ENCODE measurements at places on chromosomes 12 and 14.

DNA sequence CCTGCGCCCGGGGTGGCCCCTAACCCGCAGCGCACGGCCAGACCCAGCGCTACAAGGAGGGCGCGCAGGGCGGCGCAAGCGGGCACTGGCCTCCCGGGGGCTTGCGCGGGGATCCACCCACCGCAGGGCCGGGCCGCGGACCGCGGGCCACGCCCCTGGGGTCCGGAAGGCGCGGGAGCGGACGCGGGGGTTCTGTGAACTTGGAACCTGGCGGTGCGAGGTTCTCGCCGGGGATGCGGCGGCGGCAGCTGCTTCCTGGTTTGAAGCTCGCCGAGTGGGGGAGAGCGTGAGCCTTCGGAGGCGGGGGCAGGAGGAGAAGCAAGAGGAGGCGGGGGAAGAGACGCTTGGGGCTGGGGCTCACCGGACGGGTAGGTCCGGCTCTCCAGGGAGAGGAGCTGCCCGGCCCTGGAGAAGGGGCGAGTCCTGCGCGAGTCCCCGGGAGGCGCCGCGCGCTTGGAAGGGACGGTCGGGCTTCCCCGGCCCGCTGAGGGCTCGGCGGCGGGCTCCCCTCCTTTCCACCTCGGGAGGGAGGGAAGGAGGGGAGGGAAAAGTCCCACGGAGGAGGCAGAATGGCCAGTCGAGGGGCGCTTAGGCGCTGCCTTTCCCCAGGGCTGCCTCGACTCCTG is at the start of gene PRKCH:
Gene PRKCH, plus strand, starts transcription at position 195 of the 626 bp plus-strand sequence. CDS start 523 bp downstream, outside the sequence.
- peak; percentile 23 for DNase-seq

- no peak for DNase-seq
Measured at GRCh38 chr14:79580906-79581305, 630.4 kb downstream of the DIO2 start.

DNA sequence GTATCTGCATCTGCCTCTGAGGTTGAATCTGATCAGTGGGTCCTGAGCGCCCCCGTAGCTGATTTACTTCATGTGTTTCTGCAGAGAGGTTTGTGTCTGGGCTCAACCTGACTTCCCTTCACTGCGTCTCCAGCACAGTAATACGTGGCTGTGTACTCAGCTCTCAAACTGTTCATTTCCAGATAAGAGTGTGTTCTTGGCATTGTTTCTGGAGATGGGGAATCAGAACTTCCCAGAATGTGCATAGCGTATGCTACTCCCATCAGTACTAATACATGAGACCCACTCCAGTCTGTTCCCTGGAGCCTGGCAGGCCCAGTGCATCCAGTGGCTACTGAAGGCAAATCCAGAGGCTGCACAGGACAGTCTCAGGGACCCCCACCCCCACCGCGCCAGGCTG is 1297.2 kb downstream of the TMEM121 start:
- no peak for DNase-seq

- no peak for DNase-seq
Measured at GRCh38 chr12:94228488-94228907, 80.1 kb downstream of the PLXNC1 start.

DNA sequence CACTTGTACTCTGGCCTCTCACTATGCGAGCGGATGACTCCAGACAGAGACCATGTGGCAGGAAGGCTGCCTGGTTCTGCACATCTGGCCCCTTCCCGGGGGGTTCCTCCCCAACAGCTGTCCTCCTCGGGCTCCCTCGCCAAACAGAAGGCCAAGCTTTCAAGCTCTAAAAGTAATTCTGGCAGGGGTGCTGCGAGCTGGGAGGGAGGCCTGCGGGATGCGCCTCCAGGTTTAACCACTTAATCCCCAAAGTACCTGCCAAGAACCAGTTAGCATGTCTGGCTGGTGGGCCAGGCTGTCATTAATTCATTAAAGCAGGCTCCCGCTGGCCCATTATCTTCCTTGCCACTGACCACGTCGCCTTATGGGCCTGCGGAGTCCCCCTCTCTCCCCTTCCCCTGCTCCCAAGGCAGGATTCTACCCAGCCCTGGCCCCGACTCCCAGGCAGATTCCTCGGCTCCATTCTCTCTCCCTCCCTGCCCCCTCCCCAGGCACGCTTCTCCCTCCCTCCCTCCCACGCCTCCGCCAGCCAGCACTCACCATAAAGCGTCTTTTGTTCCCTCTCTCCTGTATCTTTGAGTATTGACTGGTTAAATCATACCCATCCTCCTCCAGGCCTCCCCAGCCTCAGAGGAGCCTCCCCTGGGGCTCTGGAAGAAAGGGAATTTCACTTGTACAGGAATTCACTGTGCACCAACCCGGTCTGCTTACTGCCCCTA is 4.9 kb downstream of the HRK start:
- peak; percentile 46 for DNase-seq

DNA sequence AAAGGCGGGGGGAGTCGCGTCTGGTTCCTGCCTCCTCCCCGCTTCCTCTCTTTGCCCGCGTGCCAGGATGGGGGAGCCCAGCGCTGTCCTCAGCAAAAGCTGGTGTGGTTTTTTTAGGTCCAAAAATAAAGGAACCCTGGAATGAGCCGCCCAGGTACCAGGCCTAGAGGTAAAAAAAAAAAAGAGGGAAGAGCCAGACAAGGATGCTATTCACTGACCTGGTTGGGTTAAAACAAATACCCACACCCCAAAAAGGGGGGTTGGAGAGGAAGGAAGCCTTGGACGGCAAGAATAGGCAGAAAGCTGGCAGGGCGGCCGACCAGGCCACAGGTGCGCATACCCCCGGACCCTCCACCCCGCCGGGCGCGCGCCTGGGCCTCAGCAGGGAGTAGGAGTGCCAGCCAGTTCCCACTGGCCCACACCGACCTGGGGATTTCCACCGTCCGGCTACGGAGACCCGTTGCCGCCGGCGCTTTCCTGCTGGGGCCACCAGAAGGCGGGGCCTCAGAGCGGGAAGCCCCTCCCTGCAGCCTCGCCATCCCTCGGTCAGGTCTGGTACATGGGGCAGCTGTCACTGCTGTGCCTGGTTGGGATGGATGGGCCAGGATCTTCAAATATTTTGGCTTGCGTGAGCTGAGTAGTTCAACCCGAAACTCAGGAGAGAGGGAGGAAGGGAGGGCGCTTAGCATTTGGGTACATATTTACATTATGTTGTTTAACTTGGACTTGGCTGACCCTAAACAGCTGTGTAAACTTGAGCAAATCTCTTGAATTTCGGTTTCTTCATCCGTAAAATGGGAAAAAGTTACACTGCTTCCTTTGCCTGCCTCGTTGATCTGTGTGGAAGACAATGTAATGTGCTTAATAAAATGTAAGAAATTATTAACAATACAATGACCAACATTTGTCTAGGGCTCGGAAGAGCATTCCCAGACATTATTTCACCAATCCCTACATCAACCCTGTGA is 5.4 kb upstream of the IRF2BPL start:
- peak; percentile 75 for DNase-seq

DNA sequence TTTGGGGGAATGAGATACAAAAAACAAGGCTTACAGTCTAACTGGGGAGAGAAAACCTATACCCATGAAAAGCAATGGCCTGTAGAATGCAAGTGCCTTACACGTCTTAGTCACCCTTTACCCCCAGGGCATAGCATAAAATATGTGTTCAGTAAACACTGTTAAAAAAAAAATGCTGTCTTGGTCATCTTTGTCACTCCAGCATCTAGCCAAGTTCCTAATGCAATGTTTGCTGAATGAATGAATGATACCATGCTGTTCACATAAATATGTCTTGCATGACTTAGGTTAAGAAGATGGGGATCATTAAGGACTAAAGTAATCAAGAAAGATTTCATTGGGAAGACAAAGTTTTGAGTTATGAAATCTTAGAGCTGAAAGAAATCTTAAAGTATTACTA is 38.5 kb downstream of the PPP2R5E start:
- no peak for DNase-seq

- DNase-seq: no peak
Measured at GRCh38 chr14:99863059-99863458, 69.8 kb downstream of the EML1 start.

DNA sequence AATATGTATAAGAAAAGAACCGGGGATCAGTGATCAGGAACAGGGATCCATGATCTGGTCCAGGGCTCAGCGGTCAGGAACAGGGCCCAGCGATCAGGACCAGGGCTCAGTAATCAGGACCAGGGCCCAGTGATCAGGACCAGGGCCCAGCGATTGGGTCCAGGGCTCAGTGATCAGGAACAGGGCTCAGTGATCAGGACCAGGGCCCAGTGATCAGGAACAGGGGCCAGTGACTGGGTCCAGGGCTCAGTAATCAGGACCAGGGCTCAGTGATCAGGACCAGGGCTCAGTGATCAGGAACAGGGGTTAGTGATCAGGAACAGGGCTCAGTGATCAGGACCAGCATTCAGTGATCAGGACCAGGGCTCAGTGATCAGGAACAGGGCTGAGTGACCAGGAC is 56.3 kb downstream of the TMEM121 start:
- no peak for DNase-seq

DNA sequence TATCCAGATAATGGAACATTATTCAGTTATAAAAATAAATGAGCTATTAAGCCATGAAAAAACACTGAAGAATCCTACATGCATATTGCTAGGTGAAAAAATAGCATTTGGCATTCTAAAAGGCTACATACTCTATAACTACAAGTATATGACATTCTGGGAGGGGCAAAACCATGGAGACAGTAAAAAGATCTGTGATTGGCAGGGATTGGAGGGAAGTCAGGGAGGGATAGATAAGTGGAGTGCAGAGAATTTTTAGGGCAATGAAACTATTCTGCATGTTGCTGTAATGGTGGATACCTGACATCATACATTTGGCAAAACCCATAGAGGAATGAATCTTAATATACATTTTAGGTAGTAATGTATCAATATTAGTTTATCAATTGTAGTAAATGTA is 63.1 kb upstream of the SLC38A2 start:
- no peak for DNase-seq

- no peak for DNase-seq
Measured at GRCh38 chr12:124554429-124555029, 12.9 kb downstream of the NCOR2 start.

DNA sequence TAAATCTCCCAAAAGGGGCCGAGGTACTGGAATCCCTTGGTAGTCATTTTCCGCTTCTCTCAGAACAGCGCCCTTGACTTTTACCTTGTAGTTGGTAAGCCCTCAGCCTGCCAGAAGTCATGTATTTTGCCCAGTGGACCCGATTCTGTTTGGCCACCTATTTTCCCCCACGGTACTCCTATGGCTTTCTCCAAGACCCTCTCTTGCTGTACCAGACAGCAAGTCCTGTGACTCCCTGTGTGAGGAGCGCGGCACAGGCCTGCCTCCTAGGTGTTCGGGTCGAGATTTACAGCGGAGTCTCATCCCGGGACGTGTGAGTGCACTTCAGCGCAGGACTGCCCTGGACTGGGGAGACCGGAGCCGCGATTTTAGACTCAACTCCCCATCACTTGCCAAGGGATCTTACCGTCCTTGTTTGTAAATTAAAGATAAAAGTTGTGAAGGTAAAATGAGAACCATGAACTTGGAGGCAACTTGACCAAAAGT is 1.1 kb upstream of the MBD6 start:
- DNase-seq: peak; percentile 50

DNA sequence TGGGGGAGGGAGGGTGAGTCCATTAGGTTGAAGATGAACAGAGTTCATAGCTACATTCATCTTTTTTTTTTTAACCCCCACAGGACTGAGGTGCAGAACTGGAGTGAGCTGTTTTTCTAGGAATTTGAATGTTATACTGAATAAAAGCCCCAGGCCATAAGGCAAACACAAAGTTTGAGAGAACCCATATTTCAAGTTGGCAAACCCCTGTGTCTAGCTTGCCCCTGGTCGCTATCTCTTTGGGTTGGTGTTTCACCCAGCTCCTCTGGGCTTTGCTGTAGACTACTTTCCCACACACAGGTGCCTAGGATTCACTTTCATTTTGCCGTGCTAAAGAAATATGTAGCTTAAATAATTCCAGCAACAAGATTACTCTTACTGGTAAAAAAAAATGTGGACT is 5.2 kb upstream of the LMO3 start:
- no peak for DNase-seq

GRCh38 chr12:123237646-123238329 is 4.6 kb downstream of the MTRFR start:
- no peak for DNase-seq

DNA sequence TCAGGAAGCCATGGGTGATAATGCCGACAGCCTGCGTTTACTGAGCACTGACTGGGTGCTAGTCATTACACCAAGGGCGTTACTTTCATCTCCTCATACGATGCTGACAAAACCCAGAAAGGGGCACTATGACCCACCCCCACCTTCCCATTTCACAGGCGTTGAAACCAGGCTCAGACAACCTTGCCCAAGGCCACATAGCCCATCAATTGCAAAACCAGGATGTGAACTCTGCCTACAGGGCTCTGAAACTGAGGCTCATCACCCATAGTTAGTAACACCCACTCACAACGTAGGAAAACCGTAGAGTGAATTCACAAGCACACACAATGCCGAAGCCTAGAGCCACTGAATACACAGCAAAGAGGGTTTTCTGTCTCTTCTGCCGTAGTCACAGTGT is 119.9 kb downstream of the RIMBP2 start:
- no peak for DNase-seq

GRCh38 chr12:42589465-42590329 is at the start of gene PRICKLE1:
TSS of gene PRICKLE1 (minus strand) at chr12:42589746. CDS start at chr12:42472516, 117,230 bp downstream.
- DNase-seq: no peak

- DNase-seq: no peak
Measured at GRCh38 chr12:18551701-18552100, 186.1 kb downstream of the PLCZ1 start.

GRCh38 chr14:27392153-27392552 is 794.3 kb upstream of the NOVA1 start:
- DNase-seq: no peak

GRCh38 chr12:51836041-51836826 is 12.3 kb downstream of the FIGNL2 start:
- DNase-seq: no peak

DNA sequence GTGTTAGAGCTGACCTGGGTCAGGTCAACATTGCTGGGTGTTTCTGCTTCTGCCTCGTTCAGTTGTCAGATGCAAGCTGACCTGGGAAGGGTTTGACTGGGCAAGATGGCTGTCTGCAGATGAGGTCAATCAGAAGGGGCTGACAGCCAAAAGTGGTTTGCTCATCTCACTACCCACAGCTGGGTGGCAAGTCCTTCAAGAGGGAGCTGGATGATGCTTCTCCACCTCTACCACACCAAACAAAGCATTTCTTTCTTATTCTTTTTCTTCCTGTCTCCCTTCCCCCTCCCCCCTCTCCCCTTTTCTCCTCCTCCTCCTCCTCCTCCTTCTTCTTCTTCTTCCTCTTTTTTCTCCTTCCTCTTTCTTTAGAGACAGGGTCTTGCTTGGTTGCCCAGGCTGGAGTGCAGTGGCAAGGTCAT is 268.2 kb upstream of the PLEKHG7 start:
- no peak for DNase-seq

DNA sequence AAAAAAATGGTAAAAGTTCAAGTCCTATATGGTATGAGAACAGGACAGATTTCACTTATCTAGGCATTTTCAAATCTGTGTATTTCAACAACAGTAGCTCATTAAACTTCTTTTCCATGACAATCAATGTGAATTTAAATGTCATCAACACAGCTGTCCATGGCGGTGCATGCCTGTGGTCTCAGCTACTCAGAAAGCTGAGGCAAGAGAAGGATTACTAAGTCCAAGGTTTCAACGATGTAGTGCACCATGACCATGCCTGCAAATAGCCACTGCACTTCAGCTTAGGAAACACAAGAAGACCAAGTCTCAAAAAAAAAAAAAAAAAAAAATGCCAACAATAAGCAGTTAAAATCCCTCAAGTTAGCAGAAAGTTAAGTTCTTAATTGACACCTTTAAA is 214.6 kb downstream of the C12orf50 start:
- DNase-seq: no peak
